ENCODE measurements at places on chromosomes 5 and 9.

- DNase-seq = no peak
These were observed 114.4 kb downstream of the PBX3 start for GRCh38 chr9:125861405-125862058.

- DNase-seq = no peak
These were observed 212.1 kb downstream of the ARL15 start for GRCh38 chr5:54098267-54098666.

DNA sequence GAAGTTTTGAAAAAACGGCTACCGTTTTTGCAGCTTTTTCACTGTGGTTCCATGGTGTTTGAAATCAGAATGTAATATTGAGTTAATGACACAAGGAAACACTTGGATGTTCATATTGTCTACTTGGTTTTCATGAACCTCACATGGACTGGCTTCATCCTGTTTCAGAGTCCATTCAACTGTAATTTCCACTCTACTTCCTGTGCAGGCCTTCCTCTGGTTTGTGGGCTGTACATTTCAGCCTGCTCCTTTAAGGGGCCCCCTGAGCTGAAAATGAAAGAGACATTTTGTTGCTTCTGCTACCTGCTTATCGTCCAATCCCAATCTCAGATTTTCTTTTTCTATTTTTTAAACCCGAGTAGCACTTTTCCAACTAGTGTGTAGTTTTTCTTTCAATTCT, 41.8 kb upstream of the CDKN2B start:
- DNase-seq = no peak

- no peak for DNase-seq
These were observed 78.8 kb upstream of the SPRY4 start for GRCh38 chr5:142403583-142403982.

DNA sequence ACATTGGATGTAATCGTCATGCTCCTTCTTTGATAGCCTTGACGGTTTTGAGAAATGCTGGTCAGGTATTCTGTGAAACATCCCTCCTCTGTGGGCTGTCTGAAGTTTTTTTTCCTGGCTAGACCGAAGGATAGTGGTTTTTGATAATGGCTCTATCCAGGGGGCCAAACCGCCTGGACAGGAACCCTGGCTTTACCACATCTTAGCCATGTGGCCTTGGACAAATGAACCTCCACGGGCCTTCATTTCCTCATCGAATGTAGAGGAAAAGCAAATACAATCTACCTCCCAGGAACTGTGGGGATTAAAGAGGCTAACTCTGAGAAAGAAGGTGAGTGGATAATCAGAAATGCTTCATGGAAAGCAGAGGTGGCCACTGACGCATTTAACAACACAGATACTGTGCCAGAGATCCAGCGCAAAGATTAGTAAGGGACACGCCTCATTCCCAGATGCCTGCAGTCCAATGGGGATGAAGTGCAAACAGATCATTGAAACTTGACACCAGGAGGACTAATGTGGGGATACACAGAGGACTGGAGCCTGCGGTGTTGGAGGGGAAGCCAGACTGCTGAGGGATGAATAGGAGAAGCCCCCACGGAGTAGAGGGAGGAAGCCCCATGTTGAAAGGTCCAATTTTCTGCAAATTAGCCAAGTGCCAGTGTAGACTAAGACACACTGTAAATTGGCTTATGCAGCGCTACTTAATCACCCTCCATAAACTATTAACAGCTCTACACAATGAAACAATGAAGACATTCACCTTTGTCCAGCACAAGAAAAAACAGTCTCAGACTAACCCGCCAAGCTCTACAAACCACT, 41.6 kb downstream of the MYO10 start:
- no peak for DNase-seq

DNA sequence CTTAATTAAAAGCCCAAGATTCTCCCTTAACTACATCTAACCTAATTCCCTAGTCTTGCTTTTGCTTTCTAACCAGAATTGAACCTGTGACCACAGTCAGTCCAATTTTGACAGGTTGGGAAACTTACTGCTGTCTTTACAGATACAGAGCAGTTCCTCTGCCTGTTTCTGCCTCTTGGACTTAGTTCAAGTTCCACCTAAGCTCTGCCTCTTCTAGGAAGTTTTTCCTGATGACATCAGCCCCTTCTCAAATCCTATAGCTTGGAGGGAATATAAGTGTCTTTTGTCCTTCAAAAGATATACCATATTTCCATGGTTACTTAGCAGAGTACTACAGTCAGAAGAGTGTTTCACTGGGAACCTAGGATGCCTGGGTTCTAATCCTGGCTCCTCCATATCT, 31.7 kb downstream of the BRINP1 start:
- no peak for DNase-seq

- DNase-seq = no peak
These were observed 129.2 kb downstream of the CRB2 start for GRCh38 chr9:123485216-123485615.

DNA sequence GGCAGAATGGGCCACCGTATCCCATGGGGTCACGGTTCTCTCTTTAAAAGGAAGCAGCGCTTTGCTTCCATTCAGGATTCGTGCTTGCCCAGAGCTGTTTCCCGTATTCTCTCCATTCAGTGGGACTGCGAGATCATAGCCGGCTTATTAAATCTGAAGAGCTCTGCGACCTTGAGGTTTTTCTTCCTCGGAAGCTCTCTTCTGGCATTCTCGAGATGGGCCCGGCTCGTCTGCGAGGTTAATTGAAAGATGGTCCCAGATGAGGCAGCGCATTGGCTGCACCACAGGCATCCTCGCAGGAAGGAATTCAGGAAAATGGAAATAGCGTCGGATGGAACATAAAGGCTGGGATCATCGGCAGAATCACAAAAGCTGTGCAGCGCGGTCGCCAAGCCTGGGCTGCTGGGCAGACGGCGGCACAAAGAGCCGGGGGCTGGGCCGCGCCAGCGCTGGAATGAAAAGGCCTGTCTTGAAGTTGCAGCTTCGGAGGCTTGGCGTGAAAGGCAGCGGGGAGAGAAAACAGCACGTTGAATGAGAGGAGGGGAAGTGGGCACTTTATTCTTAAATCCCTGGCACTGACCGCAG, 236.2 kb downstream of the IRX2 start:
- no peak for DNase-seq

GRCh38 chr5:58259685-58260152, 200.2 kb downstream of the PLK2 start:
- DNase-seq = no peak

DNA sequence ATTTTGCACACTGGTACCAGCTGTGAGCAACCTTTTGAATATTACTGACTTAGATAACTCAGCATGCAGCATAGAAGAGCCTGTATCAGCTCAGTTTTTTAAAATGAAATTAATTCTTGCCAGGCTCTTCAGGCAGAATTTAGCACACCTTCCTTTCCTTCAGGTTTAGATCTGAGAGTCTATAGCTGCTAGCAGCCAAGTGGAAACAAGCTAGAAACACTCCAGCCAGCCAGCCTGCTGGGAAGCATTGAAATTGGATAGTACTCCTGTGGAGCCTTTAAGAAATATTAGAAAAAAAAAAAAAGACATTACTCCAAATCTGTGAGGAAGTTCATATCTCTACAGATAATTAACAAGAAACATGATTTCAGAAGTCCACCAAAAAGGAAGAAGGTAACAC, 812.2 kb downstream of the DTWD2 start:
- no peak for DNase-seq

- peak; percentile 77 for DNase-seq
These were observed 19.4 kb upstream of the NOTCH1 start for GRCh38 chr9:136565086-136565714.

DNA sequence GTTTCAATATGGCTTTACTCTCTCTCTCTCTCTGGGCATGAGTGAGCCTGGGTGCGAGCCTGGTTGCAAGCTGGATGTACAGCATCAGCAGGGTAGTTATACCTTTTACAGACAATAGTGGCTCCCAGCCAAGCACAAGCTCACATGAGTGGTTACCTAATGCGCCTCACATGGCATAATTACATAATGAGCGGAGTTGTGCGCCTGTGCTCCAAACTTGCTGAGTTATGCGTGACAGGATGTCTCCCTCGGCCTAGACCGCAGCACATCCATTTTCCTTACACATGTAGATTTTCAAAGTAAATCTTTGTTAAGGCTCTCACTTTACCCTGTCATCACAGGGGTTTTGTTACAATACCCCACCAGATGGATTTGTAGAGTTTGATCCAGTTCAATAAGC, 233.5 kb upstream of the WWC1 start:
- DNase-seq = no peak

DNA sequence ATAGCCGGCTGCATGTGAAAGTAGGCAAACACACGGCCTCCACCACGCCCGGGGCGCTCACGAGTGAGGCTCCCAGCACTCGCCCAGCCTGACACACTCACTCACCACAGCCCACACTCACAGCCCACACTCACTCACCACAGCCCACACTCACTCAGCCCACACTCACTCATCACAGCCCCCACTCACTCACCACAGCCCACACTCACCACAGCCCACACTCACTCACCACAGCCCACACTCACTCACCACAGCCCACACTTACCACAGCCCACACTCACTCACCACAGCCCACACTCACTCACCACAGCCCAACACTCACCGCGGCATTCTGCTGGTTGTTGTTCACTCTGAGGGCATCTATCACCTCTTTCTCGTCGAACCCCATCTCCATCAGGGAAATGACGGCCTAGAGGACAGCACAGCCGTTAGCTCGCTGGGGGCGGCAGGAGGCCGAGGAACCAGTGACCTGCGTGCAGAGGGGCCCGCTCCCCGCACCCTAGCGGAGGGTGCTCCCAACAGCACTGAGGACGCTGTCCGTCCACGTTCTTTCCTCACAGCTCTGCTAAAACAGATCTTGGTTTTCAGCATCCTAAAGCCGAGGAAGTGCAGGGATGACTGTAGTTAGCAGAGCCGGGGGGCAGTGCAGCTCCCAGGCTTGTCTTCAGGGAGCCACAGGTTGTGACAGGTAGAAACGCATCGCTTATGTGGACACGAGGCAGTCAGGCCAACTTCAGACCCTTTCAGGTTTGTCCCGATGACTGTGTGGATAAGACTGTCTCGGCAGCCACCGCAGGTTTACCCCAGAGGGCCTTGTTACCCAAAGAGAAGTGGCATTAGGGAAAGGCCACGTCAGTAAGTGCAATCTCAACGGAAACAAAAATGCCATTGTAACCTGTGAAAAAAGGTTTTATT, 21.6 kb downstream of the UBAC1 start:
- no peak for DNase-seq

GRCh38 chr5:34652466-34652865, 3.7 kb upstream of the RAI14 start:
- DNase-seq = no peak

DNA sequence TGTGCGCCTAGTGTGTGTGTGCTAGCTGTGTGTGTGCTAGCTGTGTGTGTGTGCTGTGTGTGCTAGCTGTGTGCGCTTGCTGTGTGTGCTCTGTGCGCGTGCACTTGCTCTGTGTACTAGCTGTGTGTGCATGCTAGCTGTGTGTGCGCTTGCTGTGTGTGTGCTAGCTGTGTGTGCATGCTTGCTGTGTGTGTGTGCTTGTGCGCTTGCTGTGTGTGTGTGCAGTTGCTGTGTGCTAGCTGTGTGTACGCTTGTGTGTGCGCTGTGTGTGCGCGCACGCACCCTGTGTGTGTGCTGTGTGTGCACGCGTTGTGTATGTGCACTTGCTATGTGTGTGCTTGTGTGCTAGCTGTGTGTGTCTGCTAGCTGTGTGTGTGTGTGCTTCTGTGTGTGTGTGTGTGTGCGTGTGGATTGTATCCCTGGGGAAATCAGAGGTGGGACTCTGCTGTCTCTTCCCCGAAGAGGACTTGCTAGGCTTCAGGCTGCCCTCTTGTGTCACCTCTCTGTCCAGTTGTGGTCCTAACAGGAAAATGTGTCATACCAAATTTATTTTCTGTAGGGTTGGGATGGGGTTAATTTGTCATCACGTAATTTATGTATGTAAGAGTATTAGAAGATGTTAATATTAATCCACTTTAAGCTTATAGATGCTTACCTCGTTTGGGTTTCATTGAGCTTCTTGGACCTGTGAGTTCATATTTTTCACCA, 38.9 kb downstream of the TPPP start:
- DNase-seq = no peak

- no peak for DNase-seq
These were observed 753.2 kb upstream of the RIOK2 start for GRCh38 chr5:97936231-97936630.

GRCh38 chr5:103674251-103674650, 111.7 kb upstream of the NUDT12 start:
- no peak for DNase-seq

DNA sequence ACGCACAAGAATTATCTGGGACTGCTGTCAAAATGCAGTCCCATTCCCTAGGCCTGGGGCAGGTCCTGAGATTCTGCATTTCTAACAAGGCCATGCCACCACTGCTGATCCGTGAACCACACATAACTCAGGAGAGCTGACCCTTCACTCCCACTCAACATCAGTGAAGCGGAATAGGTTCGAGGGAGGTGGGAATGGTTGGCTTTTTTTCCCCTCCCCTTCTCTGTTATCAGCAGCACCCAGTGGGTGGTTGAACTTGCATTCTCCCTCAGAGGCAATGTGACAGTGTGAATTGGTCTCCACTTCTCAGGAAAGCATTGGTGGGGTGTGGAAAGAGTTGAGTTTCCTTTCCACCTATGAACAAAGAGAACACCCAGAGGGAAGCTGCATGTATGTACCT, 344.3 kb downstream of the GADD45G start:
- no peak for DNase-seq

DNA sequence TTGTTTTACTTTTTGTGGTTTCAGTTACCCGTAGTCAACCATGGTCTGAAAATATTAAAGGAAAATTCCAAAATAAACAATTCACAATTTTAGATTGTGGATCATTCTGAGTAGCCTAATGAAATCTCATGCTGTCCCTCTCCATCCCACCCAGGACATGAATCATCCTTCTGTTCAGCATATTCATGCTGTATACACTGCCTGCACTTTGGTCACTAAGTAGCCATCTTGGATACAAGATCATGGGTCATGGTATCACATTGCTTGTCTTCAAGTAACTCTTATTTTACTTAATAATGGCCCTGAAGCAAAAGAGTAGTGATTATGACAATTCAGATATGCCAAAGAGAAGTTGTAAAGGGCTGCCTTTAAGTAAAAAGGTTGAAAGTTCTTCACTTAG, 536.5 kb upstream of the ACO1 start:
- DNase-seq = no peak

DNA sequence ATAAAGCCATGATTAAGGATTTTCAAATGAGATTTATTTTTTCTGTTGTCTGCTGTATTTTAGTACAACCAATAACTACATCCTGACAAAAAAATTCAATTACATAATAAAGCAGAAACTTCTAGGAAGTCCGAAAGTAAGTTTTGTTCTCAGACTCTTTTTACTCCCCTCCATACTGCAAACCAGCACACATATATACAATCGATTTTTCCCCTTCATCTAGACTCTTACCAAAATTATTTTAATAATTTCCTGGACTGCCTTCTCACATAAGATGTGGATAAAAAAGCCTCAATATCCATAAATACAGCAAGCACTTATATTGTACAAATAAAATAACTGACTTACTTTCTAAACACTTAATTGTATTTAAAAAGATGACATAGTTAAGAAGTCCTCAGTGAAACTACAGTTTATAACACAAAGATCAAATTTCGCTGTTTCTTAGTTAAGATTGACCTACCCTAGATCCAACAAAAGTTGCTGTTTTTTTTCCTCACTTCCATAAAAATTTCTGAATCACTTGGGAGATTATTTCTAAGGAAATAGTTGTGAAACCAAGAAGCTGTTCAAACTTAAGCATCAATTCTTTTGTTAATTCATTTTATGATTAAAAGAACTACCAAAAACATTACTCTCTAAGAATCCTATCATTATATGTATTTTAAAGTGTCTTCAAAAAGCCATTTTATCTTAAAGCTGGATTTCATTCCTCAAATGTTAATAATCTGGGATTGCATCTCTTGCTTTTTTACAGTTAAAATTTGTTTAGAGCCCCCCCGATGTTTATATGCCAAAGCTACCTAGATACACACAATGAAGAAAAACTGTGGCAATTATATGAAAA, 74.7 kb upstream of the IFNE start:
- DNase-seq = no peak

All from heart right ventricle (tissue), 16 donors.